SJCRH30 (cell line): ENCODE measurements at places on chromosomes 5 and 9. TPM values are rescaled to one million over a fixed set of nuclear protein-coding genes. Genes with fewer than 3 reads are reported as not detected.

Gene PALM2AKAP2
- total RNA-seq: 39.6 and 43.4 TPM in 2 replicates

Gene TAS2R1
- not detected in 2 replicates for total RNA-seq

Gene HRCT1
- 0.48 TPM in 1 of 2 replicates, not detected in the other for total RNA-seq

Gene AGXT2
- not detected in 2 replicates for total RNA-seq

Gene KLF4
- total RNA-seq: 3.8 and 3.9 TPM in 2 replicates

Gene IGIP
- 1.5 and 1.6 TPM in 2 replicates for total RNA-seq

Gene GADD45G
- 23.2 and 23.5 TPM in 2 replicates for total RNA-seq

Gene RMRP
- 8,654 and 17,072 TPM in 2 replicates for total RNA-seq

Gene PCAT7
- not detected in 2 replicates for total RNA-seq

- H3K27me3 ChIP-seq: no peaks in the 10 kb centered on the region
- no peak for DNase-seq
- H3K36me3 ChIP-seq: peaks cover 19% of the 10 kb centered on the region
- no peak overlapping the region for H3K27ac ChIP-seq
- no peaks in the 10 kb centered on the region for H3K4me1 ChIP-seq
Observed at GRCh38 chr9:115016344-115016743, 86.0 kb upstream of the TNFSF8 start.

- H3K36me3 ChIP-seq: no peaks in the 10 kb centered on the region
- H3K27me3 ChIP-seq: no peaks in the 10 kb centered on the region
- H3K4me3 ChIP-seq: no peak overlapping the region
- H3K4me1 ChIP-seq: no peaks in the 10 kb centered on the region
- no peak overlapping the region for H3K27ac ChIP-seq
Observed at GRCh38 chr5:77306531-77306930, 96.1 kb downstream of the PDE8B start.

DNA sequence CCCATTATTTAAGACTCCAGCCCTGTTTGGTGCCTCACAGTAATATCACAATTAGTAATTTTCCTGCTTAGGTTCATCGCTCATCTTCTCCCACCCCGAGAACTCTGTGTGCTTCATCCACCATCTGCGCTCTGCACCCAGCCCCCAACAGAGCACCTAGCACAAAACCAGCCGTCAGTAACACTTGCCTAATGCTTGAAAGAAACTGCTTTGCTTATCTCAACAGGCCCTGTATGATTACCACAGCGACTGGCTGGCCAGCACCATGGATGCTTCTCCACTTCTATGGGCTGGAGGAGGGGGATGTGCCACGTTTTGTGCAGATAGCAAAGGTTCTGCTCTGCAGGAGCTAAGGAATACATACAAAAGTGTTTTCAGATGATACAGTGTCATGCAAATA, 166.8 kb downstream of the SPOCK1 start:
- no peak overlapping the region for H3K4me3 ChIP-seq
- no peaks in the 10 kb centered on the region; the same call in 1 of the 2 replicates for H3K27me3 ChIP-seq
- no peak overlapping the region for H3K27ac ChIP-seq
- no peak for DNase-seq
- H3K4me1 ChIP-seq: no peaks in the 10 kb centered on the region; the same call in 1 of the 2 replicates

DNA sequence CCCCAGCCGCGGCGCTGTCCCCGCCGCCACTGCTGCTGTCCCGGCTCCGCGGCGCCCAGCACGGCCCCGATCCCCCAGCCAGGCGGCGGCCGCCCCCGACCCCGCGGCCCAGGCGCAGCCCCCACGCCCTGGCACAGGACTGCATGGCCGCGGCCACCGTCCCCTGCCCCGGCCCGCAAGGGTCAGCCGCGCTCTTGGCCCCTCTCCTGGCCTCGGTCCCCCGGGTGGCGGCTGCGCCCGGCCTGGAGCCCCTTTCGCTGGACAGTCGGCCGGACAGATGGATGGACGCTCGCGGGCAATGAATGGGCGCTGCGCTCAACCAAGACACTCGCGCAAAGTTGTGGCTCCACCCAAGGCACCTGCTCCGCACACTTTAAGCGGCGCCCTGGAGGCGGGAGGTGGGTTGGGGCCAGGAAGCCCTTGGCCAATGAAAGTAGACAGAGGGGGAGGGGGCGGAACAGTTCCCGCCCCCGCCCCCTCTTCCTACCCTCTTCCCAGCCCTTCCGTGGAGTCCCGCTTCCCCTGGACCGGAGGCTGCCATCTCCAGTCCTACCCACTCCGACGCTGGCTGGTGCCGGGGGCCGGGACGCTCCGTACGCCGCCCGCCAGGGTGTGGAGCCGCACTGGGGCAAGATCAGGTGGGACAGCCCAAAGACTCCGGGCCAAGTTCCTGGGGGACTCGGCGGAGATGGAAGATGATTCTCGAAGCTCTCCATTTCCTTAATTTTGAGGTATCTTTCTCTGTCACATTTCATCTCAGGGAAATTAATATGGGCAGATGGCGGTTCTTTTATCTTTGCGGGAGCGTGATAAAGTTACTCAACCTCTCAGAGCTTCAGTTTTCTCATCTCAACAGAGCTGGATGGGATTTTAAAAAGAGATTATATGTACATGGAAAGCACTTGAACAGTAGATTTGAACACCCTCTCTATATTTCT, at the start of gene GLDC:
Gene GLDC (minus strand): TSS at position 375 of the 938 bp plus-strand sequence. CDS start 230 bp downstream, at position 145.
- no peak within 1 kb of the TSS for H3K4me3 ChIP-seq
- H3K36me3 ChIP-seq: no peaks in the 10 kb centered on the region
- no peaks in the 10 kb centered on the region for H3K27me3 ChIP-seq
- no peak for DNase-seq
- no peak within 1 kb of the TSS for H3K27ac ChIP-seq
- no peaks in the 10 kb centered on the region for H3K4me1 ChIP-seq

DNA sequence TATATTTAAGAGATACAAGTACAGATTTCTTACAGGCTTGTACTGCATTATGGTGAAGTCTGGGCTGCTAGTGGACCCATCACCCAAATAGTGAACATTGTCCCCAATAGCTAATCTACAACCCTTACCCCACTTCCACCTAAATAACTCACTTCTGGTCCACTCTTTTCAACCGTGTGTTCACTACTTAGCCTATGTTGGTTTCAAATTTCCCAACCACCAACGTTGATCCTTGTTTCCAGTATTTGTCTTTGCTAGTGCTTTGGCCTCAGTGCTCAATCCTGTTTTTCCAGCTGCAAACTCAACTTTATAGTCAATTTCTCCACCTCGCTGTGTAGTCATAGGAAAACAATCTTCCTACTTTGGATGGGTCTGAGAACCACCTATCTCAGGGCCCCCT, 45.3 kb upstream of the TTC39B start:
- no peaks in the 10 kb centered on the region for H3K4me1 ChIP-seq
- H3K27me3 ChIP-seq: no peaks in the 10 kb centered on the region
- H3K36me3 ChIP-seq: no peaks in the 10 kb centered on the region
- no peak for DNase-seq
- no peak overlapping the region for H3K27ac ChIP-seq
- no peak overlapping the region for H3K4me3 ChIP-seq

GRCh38 chr5:44740660-44741059, 68.1 kb upstream of the MRPS30 start:
- H3K27me3 ChIP-seq: no peaks in the 10 kb centered on the region
- H3K4me3 ChIP-seq: no peak overlapping the region
- no peak overlapping the region for H3K27ac ChIP-seq
- peak; percentile 3 for DNase-seq
- no peaks in the 10 kb centered on the region for H3K4me1 ChIP-seq

DNA sequence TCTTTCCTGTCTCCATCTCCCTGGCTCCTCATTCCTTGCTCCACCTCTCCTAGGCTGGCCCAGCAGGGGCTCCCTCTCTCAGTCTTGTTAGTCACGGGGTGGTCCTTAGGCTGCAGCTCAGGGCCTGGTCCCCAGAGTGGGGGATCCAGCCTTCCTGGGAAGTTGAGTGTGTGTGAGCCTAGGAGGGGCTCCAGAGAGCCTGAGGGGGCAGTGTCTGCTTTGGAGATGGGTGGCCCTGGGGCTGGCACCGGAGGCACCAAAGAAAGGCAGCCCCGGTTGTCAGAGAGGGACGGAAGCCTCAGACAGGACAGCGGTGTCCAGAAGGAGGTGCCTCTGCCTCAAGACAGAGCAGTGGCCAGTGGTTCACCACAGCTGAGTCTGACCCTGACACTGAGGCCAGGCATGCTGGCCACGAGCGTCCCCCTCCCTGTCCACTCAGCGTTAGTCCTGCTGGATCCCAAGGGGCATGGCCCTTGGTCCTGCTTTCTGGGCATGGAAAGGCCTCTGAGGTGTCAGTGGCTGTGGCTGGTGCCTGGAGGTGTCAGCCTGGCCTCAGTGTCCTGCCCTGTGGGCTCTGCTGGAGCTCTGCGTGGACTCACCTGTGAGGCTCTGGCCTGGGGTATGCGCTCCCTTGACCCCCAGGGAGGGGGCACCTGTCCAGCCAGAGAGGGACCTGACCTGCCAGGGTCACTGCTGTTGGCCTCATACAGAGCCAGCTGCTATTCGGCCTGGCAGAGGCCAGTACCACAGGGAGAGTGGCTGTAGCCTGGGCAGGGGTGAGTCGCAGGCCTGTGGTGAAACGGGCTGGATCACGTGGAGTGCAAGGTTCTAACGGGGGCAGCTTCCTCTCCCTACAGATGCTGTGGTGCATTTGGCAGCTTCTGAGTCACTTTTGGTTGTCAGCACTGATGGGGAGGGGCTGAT, 130.6 kb downstream of the CACNA1B start:
- no peak overlapping the region for H3K4me3 ChIP-seq
- H3K27me3 ChIP-seq: no peaks in the 10 kb centered on the region
- no peak for DNase-seq
- H3K4me1 ChIP-seq: peaks cover 3% of the 10 kb centered on the region; the same call in 1 of the 2 replicates
- no peak overlapping the region for H3K27ac ChIP-seq

DNA sequence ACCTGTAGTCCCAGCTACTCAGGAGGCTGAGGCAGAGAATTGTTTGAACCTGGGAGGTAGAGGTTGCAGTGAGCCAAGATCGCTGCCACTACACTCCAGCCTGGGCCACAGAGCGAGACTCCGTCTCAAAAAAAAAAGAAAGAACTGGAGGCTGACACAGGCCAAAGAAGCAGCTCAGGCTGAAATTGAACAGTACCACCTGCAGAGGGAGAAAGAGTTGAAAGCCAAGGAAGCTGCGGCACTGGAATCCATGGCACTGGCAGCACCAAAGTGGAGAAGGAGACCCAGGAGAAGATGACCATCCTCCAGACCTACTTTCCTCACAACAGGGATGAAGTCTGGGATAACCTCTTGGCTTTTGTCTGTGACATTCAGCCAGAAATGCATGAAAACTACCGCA, 11.3 kb upstream of the TMEM141 start:
- H3K4me1 ChIP-seq: peaks cover 3% of the 10 kb centered on the region; the same call in 1 of the 2 replicates
- DNase-seq: no peak
- H3K27me3 ChIP-seq: peaks cover 29% of the 10 kb centered on the region
- H3K4me3 ChIP-seq: no peak overlapping the region
- no peak overlapping the region for H3K27ac ChIP-seq

DNA sequence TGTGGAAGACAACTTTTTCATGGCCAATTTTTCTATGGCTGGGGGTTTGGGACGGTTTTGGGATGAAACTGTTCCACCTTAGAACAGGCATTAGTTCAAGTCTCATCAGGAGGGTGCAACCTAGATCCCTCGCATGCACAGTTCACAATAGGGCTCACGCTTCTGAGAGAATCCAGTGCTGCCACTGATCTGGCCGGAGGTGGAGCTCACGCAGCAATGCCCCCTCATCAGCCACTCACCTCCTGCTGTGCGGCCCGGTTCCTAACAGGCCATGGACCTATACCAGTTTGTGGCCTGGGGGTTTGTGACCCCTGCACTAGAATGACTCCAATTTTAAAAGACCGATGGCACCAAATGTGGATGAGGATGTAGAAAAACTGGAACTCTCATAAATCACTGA, 127.2 kb upstream of the IER5L start:
- DNase-seq: no peak
- no peaks in the 10 kb centered on the region for H3K36me3 ChIP-seq
- peaks cover 3% of the 10 kb centered on the region; the same call in 1 of the 2 replicates for H3K27me3 ChIP-seq
- no peak overlapping the region for H3K4me3 ChIP-seq
- no peaks in the 10 kb centered on the region for H3K4me1 ChIP-seq
- H3K27ac ChIP-seq: no peak overlapping the region

DNA sequence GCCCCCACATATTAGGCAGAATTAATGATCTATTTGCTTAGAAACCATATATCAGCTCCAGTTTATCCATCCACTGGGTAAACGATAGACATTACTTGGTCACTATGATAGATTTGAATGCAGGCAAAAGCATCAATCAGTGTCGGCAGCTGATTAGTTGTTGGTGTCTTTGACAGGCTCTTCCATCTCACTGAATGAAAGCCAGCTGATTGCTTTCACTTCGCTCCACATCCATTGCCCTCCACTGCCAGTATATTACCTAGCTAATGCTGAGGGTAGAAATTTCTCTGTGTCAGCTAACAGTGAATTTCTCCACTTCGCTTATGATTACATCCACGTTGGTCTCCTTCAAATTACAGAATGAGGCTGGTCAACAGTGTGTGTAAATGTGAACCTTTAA, 821.3 kb upstream of the TYRP1 start:
- no peak overlapping the region for H3K4me3 ChIP-seq
- no peaks in the 10 kb centered on the region for H3K4me1 ChIP-seq
- DNase-seq: no peak

DNA sequence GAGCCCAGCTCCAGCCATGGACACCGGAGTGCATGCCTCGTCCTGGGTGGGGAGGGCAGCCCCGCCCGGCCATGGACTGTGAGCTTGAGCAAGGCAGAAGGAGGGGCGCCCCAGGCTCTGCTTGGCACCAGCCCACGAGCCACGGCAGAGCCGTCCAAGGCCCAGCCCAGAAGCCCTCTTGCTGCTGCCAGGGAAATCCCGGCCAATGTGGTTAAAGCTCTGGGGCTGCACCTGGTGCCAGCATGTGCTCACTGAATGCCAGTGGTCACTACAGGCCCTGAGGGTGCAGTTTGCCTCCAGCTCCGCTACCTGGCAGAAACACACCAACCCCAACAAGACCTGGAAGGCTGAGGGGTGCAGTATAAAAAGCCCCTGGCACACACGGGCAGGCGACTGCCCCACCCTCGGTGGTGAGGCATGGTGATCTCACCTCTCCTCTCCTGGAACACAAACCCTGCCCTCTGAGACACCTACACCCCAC, 11.8 kb downstream of the BRD3 start:
- H3K36me3 ChIP-seq: peaks cover 26% of the 10 kb centered on the region
- H3K4me3 ChIP-seq: no peak overlapping the region
- H3K27me3 ChIP-seq: no peaks in the 10 kb centered on the region
- no peak for DNase-seq
- H3K4me1 ChIP-seq: peaks cover 37% of the 10 kb centered on the region
- no peak overlapping the region for H3K27ac ChIP-seq

DNA sequence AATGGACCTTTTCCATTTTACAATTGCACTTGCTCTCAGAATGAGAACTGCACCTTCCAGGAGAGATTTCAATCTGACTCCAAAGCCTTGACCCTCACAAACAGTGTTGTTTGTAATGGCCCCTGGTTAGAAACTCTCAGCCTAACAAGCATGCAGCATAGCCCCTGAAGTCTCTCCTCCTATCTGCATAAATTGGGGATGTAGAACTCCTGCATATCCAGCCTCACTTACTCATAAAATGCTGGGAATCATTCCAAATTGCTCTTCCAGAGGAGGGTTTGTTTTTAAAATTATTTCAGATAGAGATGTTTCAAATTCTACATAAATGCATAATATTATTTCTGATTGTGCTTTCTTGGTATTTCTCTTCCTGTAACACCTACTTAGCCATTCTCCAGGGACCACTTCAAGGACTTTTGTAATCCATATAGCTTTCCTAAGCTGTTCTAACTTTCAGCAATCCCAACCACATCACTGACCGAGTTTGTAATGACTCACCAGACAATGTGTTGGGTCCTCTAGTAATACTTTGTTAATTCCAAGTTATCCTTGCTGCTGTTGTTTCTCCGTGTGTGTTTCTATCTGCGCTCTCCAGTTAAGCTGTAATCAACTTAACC, 143.8 kb upstream of the CCDC152 start:
- peaks cover 9% of the 10 kb centered on the region; the same call in 1 of the 2 replicates for H3K4me1 ChIP-seq
- H3K36me3 ChIP-seq: no peaks in the 10 kb centered on the region
- H3K4me3 ChIP-seq: no peak overlapping the region
- no peaks in the 10 kb centered on the region for H3K27me3 ChIP-seq
- DNase-seq: no peak
